ENCODE measurements at places on chromosomes 11 and 22.

GRCh38 chr11:84564180-84564866 lies 1062.8 kb downstream of the DLG2 start:
- DNase-seq = no peak

DNA sequence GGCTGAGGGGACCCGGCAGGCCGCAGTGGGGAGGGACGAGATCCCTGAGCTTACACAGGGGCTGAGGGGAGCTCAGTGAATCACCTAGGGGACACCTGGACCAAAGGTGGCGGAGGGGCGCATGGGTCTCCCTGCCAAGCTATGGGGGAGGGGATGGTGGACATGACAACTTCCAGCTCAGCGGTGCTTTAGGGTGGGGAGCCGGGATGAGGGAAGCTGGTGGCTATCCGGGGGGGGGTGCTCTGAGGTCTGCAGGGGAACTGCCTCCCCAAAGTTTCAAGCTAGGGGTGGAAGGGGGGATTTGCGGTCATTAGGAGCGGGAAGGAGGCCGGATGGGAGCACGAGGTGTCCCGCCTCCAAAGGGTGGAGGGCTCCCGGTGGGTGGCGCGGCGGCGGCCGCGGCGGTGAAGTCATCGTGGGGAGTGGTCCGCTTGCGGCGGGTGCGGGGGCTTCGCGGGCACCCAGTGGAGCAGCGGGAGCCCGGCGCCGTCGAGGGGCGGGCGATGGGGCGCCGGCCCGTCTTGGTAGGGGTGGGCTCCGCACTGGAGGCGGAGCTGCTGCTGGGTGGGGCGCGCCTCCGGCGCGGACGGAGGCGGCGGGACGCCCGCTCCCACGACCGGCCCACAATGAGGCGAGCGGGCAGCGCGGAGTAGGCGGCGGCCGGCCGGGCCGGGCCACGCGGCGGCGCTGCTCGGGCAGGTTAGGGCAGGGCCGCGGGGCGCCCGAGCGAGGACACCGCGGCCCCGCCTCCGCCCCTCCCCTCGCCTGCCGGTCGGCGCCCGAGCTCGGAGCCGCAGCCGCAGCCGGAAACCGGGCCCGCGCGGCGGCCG lies at the start of gene MICALL1:
TSS of gene MICALL1 (plus strand) at position 764 of the 830 bp plus-strand sequence. CDS start 126 bp downstream, outside the sequence.
- peak; percentile 81 for DNase-seq

DNA sequence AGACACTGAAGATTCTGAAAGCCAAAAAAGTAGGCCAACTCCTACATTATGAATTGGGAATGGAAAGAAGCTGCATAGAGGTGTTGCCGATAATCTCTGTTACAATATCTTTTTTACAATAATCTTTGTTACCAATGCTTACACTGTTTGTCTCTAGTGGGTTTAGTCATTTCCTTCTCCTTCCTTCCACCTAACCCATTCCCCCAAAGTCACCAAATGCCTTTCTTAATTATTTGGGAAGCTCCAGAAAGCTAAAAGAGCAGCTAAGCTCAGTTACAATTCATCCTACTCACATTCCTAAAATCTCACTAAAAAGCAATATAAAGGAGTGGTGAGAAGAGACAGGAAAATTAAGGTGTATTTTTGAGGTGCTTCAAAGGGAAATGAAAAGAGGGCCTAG lies 313.7 kb downstream of the SWAP70 start:
- no peak for DNase-seq

DNA sequence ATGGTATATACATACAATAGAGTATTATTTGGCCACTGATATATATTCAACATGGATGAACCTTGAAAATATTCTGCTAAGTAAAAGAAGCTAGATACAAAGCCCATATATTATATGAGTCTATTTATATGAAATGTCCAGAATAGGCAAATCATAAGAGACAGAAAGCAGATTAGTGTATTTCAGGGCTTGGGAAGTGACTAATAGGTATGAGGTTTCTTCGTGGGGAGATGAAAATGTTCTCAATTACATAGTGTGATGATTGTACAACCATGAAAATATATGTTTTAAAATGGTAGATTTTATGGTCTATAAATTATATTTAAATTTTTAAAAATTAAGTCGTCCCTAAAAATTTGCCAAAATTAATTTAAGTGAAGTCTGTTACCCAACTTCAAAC lies 92.2 kb downstream of the STK33 start:
- no peak for DNase-seq

GRCh38 chr22:45908961-45909360 lies 68.0 kb downstream of the WNT7B start:
- DNase-seq = no peak

- DNase-seq = no peak
Measured at GRCh38 chr11:123474994-123475393, 44.9 kb downstream of the GRAMD1B start.

- no peak for DNase-seq
Measured at GRCh38 chr22:49103314-49104059, 724.2 kb downstream of the BRD1 start.

GRCh38 chr11:94975599-94975998 lies 2.1 kb downstream of the KDM4D start:
- no peak for DNase-seq

GRCh38 chr11:85359859-85360258 lies 267.3 kb downstream of the DLG2 start:
- no peak for DNase-seq

DNA sequence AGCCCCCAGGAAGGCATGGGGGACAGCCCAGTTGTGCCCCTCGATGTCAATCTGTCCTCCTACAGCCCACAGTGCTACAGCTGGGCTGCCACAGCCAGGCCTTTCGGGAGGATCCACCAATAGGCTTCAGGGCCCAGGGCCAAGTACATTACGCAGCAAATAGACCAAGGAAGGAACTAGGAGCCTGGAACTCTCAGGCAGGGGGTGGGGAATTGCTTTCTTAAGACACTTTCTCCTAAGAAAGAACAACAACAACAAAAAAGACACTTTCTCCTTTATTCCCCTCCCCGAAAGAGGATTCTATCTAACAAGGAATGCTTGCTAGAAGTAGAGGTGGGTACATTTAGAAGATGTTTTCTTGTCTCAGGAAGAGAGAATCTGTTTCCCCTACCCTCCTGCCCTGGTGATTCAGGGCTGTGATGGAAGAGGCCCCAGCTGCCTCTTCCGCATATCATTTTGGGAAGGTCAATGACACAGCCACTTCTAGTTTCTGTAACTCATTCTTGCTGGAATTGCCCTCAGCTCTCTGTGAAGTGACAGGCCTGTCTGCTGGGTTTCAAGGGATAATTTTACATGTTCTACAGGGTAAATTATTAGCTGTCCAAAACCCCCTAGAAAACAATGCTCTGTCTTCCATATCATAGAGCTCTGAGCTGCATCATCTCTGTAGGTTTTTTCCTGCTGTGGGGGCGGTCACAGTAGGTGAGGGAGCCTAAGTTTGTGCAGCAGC lies 6.0 kb upstream of the MALAT1 start:
- DNase-seq = no peak

DNA sequence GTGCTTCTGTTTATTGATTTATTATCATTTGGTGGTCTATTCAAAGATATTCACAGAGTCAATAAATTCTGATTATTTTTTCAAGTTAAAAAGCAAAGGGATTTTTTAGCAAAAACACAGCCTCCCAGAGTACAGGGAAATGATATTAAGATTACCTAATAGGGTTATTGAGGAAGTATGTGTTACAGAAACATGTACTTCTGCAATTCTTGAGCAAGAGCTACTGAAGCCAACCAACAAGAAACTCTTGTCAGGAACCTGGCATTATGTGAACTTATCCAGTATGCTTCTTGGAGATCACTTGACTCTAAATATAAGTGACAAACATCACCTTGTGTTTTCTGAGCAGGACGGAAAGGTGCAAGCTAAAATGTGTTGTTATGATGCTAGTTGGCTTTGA lies 42.0 kb upstream of the CARD18 start:
- no peak for DNase-seq

- no peak for DNase-seq
Measured at GRCh38 chr11:117644403-117645155, 152.4 kb downstream of the DSCAML1 start.

DNA sequence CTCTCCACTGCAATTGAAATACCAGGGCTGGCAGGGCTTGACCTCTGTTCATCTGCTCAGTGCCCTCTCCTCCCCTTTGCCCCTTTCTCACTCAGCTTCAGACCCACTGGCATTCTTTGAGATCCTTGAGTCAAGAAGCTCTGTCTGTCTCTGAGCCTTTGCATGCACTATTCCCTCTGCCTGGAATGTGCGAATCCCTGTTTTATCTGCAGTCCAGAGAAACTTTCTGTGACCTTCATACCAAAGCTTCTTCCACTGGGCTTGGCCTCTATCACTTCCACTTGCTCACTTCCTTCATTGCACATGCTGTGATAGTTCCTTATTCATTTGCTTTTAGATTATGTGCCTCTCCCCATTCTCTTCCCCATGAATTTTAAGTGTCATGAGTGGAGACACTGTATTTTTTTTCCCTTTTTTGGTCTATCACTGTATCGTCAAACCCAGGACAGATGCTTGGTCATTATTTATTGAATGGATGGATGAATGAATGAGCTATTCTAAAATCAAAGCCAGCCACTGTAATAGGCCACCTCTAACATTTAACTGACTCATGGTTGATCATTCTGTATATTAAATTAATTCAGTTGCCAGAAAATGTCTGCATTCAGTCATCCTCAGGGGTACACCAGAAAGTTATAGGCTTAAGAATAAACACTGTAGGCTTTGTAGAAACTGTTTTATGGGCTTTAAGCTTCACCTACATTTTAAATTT lies 88.7 kb upstream of the TIMP3 start:
- no peak for DNase-seq

- no peak for DNase-seq
Measured at GRCh38 chr11:7480113-7480512, 5.2 kb upstream of the OLFML1 start.

DNA sequence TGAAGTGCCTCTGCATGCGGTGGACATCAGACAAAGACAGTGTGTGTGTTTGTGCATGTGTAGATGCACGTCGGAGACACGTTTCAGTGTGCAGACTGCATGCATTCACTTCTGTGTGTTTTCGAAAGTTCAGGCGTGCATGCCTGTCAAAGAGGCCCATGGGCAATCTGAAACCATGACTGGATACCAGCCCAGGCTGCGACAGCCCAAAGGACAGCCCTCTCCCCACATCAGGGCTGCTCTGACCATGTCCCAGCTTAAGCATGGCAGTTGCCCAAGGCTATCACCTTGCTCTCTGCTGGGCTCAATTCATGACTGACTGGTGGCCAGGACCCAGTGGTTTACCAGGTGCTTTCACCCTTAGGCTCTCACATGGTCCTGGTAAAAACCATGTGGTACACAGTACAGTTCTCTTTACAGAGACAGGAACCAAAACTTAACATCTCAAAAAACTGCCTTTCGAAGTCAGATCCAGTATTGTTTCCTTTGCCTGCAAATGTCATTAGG lies 423.7 kb upstream of the CADM1 start:
- no peak for DNase-seq

DNA sequence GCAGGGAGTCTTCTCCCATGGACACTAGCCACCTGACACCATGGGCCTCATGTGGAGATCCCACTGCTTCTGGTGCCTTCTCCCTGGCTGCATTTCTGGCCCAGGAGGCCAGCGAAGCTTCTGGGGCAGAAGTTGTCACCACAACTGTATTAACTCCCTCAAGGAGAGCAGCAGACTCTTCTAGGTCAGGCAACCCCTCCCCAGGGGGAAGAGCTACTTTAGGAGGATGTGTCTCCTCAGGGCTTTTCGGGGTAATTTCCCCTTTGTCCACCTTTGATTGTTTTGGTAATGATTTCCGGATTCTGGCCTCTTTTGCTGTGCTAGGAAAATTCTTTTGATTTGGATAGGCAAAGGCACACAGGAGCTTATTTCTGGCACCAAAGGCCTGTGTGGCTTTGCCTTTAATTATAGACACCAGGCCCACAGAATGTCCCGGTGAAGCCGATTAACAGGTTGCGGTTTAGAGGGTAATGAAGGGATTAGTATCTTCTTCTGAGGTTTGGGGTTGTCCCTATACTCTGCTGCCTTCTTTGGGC lies 8.9 kb upstream of the UCP2 start:
- DNase-seq = no peak

DNA sequence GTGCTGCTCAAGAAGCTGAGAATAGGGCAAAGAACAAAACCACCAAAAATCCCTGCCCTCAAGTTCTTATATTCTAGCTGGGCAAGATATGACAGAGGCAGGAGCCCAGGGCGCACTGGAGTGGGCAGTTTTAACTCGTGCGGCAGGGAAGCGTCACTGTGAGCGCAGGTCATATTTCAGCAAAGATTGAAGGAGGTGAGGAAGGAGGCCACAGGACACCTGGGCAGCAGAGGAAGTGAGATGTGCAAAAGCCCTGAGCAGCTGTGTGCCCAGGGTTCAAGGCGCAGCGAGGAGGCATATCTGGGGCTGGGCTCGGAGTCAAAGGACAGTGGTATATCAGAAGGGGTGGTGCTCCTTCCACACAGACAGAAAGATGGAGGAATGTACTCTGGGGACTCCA lies 13.5 kb downstream of the KCNC1 start:
- no peak for DNase-seq

GRCh38 chr11:8288824-8289491 lies 25.3 kb upstream of the LMO1 start:
- DNase-seq = no peak

GRCh38 chr11:20192151-20192550 lies 31.9 kb upstream of the DBX1 start:
- DNase-seq = no peak

- no peak for DNase-seq
Measured at GRCh38 chr11:74577624-74578396, 14.6 kb upstream of the POLD3 start.

DNA sequence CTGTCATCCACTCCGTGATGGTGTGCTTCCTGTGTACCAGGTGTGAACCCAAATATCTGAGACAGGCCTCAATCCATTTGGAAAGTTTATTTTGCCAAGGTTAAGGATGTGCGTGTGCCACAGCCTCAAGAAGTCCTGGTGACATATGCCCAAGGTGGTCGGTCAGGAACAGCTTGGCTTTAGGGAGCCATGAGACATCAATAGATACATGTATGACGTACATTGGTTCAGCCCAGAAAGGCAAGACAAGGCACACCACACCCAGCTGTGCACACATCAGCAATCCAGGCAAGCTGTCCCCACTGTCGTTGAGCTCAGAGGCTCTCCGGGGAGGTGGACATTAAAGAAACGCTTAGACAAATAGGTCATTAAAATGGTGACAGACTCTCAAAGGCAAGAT lies 56.8 kb upstream of the SHANK2 start:
- no peak for DNase-seq

DNA sequence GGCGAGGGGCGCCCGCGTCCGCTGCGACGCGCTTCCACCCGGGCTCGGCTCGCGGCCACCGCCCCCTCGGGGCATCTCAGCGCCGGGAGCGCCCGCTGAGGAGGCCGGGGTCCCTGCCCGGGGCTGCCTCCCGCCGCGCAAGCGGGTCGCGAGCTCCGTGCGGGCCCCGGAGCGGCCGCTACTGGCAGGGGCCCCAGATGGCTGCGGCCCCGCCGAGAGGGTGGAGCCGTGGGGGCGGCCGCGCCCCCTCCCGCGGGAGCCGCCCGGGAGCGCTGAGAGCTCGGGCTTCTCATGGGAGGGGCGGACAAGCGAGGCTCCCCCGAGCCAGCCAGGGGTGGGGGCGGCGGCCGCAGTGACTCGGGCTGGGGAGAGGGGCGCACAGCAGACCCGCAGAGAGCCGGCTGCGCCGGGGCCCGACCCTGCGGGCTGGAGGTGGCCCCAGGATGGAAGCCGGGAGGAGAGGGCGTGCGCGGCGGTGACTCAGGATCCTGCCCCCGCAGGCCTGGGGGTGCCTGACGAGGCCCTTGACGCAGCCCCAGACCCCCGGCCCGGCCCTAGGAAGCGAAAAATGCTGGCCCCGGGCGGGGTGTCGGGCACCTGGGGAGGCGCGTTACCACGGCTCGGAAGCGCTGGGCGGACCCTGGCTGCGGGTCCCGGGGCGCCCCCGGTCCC lies 603 bp upstream of the ZFTA start:
- peak; percentile 14 for DNase-seq

GRCh38 chr22:24141586-24141985 lies 39.7 kb upstream of the SUSD2 start:
- DNase-seq = no peak

- DNase-seq = peak; percentile 4
Measured at GRCh38 chr11:76236092-76236999, 30.0 kb upstream of the WNT11 start.
